Right atrium auricular region (tissue), 2 donors: ENCODE measurements at places on chromosomes 12 and 14.

DNA sequence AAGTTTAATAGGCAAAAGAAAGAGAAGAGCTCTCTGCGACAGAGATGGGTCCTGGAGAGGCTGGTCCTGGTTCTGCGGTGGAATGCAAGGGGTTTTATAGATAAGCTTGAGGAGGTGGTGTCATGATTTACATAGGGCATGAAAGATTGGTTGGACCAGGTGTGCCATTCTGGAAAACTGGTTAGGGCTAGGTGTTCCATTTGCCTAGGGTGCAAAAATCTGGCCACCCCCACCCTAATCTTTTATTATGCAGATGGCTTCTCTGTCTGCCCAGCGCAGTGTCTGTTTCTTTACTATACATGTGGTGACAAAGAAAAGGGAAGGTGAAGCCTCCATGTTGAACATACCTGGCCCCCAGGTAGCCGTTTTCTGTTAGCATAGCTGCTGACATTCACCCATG lies 65.4 kb downstream of the ERC1 start:
- no peak for DNase-seq

GRCh38 chr12:56362130-56363059 lies at the start of gene APOF:
Gene APOF, minus strand, starts transcription at chr12:56362857. Its CDS starts 112 bp downstream, at chr12:56362745.
- no peak for DNase-seq

GRCh38 chr14:39469094-39469710 lies 37.0 kb upstream of the FBXO33 start:
- DNase-seq, result no peak

GRCh38 chr14:59772233-59772632 lies 98.3 kb downstream of the RTN1 start:
- no peak for DNase-seq

- no peak for DNase-seq
These were observed 62.9 kb upstream of the PTPRQ start for GRCh38 chr12:80381121-80381520.

DNA sequence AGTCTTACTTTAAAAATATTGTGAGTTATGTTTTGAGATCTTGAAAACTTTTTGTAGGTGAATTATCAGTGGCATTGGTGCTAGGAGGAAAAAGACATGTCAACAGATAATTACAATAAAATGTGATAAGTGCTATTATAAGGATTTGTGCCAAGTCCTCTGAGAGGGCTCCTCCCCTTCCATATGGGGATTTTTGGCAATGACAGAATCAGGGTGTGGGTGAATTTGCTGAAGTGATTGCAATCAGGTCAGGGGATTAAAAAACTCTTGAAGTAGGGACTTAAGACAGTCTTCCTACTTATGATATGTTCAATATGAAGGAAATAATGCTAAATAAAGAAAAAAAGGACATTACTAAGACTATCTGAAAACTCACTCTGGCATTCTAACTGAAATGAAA lies 122.5 kb downstream of the SLC15A5 start:
- DNase-seq, result no peak

DNA sequence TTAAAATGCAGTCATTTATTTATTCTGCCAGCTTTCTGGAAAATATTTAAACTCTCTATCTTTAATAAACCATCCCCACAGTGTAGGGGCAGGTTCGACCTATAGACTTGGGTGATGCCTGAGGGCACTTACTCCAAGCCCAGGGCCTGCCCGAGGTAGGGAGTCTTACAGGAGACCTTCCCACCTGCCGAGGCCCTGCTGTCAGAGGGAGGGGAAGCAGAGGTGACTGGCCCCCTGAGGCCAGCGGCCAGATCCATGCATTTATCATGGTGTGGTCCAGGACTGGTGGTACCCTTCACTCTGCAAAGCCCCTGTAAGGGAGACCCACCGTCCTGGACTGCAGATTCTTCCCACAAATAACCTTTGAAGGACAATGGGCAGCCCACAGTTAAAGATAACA lies 7.6 kb downstream of the EML1 start:
- DNase-seq, result no peak

- DNase-seq, result no peak
These were observed 127.8 kb downstream of the TSPAN9 start for GRCh38 chr12:3204730-3205531.

- no peak for DNase-seq
These were observed 301.5 kb upstream of the ATP2B1 start for GRCh38 chr12:90010089-90010488.
